Activated effector memory CD4-positive, alpha-beta T cell treated with anti-CD3 and anti-CD28 coated beads, Interleukin-2, amount 50 U/mL, for 16 hours (primary cell): ENCODE measurements at places on chromosomes 5 and 9.

GRCh38 chr9:113558632-113559502 is 95.3 kb downstream of the RGS3 start:
- peak; percentile 56 for DNase-seq

DNA sequence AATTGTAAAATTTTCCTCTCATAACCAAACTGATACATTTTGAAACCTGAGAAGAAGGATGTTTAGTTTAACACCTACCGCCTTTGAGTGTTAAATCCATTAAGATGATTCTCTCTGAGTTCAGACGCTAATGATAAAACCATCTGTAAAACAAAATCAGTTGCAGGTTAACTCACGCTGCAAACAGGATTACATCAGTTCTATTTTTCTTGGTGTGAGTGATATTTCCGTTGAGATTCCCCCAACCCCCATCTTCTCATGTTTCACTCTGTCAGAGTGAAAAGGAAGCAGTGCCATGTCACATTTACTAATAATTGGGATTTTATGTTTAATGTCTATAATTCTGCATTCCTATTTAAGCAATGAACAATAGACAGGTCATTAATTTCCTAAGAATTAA is 146.5 kb downstream of the FANCC start:
- no peak for DNase-seq

DNA sequence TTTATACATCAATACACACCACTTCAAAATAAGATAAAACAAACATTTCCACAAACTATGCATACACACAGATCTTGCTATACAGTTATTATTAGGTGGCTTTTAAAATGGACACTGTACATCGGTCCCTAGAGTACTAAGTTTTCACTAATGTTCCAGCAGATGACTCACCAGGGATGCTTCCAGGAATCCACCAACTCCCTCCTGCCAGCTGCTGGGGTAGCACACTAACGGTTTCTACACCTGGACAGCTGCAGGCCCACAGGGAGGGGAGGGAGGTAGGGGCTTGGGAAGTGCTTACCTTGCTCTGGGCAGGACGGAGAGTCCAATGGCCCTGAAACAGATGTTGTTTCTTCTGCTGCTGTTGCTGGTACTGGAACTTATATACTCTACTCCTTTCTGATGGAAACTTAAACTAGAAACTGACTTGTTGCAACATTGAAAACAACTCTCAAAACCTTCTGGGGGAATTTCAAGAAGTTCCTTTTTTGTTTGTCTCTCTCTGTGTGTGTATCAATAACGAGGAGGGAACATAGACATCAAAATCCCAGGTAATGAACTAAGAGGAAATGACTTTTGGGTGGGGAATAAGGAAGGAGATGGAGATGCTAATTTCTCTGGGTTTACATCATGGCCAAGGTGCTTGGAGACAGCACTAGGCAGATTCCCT is at the start of gene IL12B:
Gene IL12B (minus strand): TSS at position 357 of the 670 bp plus-strand sequence. CDS start 3,705 bp downstream, outside the sequence.
- no peak for DNase-seq

DNA sequence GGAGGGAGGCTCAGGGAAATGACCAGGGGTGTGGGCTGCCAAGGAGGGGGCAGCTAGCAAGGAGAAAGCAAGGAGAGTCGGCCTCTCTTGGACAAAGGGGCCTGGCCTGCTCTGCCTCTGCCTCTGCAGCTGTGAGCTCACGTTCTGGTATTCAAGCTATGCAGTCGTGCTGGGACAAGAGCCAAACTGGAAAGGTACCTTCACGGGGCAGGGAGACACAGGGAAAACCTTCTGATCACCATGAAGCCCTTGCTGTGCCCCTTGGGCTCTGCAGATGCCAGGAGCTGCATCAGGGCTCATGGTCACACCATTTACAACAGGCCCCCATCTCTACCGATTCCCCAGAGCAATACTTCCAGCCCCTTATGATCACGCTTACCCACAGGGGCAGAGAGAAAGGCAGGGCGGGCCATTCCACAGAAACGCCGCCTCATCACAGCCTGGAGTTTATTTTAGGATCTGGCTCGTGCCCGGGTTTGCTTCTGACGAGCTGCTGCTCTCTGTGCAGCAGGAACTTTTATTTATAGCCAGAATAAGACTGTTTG is 63.2 kb downstream of the PRRT1B start:
- DNase-seq = no peak

GRCh38 chr9:61671276-61671973 is 481.6 kb downstream of the SPATA31A7 start:
- peak; percentile 58 for DNase-seq

GRCh38 chr9:130433947-130434262 is 10.9 kb upstream of the ASS1 start:
- DNase-seq = no peak

DNA sequence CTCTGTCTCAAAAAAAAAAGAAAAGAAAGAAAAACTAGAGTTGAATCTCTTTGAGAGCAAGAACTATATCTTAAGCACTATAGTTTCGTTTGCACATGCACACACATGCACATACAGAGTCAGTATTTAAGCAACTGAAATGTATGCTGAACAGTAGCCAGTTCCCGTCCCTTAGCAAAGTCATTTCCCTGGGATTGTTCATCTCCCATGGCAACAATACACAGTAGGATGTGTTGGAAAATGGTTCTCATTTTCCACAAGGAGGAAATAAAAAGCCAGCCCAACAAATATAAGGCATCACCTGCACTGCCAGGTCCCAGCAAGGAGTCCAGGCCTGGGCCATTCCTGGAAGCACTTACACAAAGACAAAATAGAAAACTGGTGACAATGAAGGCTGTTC is 4.2 kb upstream of the ZNF346 start:
- no peak for DNase-seq

- no peak for DNase-seq
These were observed 130.9 kb downstream of the NMUR2 start for GRCh38 chr5:152274224-152274623.

DNA sequence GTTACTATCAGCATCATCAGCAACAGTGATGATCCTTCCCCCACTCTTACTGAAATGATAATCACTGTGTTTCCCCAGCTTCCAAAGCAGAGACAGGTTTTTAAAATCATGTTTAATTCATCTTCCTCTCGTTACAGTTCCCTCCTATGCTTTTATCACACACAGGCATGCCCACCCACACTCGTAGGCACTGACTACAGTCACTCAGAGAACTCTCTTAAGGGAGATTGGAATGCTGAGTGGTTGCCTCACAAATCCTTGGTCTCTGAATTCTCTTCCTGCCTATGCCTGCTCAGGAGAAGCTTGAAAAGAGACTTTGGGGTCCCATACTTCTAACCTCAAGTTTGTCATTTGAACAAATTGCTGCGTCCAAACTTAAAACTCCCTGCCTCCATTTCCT is 179.2 kb downstream of the FRMD3 start:
- no peak for DNase-seq

- peak; percentile 72 for DNase-seq
These were observed 102.9 kb downstream of the LIFR start for GRCh38 chr5:38453506-38453905.

GRCh38 chr9:73265876-73266275 is 114.2 kb downstream of the ANXA1 start:
- no peak for DNase-seq

GRCh38 chr9:138069731-138070456 is 192.3 kb downstream of the CACNA1B start:
- peak; percentile 30 for DNase-seq

GRCh38 chr5:93925321-93925720 is 183.9 kb upstream of the POU5F2 start:
- DNase-seq = no peak

- peak; percentile 57 for DNase-seq
These were observed 25.5 kb downstream of the EGR1 start for GRCh38 chr5:138490648-138491283.

DNA sequence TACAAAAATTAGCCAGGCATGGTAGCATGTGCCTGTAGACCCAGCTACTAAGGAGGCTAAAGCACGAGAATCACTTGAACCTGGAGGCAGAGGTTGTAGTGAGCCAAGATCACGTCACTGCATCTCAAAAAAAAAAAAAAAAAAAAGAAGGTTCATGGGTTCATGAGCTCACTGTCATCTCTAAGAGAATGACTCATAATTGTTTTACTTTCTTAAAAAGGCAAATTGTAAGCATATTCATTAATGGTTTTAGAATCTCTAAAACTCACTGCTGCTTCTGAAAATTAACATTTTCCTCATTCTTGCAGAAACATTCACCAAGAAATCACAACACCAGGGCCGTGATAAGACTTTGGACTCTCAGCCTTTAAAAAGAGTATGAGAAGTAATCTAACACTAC is 103.6 kb downstream of the GNA14 start:
- no peak for DNase-seq

- DNase-seq = no peak
These were observed 763 bp downstream of the FGD3 start for GRCh38 chr9:92948038-92948534.

- no peak for DNase-seq
These were observed 25.9 kb upstream of the PIK3R1 start for GRCh38 chr5:68189613-68190012.

GRCh38 chr5:148846930-148847329 is 20.5 kb downstream of the ADRB2 start:
- no peak for DNase-seq

DNA sequence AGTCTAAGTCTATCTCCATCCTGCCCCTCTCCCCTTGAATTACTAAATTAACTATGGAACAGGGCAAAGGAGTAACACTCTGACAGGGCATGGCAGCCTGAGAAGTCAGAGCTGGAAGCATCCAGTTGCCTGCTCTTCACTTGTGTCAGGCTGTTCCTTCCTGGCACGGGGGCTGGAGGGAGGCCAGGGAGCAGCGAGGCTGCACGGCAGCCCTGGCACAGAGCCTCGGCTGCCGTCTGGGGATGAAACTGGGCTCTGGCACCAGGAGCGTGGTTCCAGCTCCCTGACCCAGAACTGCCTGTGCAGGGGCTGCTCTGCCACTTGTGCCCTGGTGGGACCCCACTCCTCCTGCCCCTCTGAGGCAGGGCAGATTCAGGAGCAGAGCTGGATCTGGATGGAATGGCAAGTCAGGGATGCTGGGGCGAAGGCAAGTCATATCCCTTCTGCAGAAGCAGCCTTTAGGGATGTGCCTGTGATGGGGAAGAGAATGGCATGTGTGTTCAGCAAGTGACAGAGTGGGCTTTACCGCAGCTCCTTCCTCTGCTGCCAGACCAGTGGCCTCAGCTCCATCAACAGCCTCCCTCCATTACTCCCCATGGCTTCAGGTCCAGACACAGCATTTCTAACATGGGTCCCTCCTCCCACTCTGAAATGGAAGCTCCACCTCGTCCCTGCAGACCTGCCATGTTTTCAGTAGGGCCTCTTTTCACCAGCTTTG is 42.2 kb upstream of the PDE8B start:
- DNase-seq = no peak

DNA sequence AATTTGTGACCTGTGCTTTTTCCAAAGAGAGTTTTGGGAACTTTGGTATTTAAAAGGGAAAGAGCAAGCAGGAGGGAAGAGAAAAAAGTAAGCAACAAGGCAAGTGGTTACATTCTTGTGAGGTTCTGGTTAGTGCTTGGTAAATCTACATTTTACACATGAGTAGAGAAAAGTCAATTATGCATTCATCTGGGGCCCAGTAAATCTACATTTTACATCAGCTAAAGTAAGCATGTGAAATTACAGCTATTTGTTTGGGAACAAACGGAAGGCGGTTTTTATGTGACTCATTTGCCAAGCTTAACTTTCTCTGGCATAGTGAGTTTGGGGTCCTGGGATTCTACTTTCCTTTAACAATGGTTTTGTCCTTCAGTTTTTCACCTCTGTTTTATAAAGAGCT is 102.2 kb downstream of the SNX18 start:
- no peak for DNase-seq

DNA sequence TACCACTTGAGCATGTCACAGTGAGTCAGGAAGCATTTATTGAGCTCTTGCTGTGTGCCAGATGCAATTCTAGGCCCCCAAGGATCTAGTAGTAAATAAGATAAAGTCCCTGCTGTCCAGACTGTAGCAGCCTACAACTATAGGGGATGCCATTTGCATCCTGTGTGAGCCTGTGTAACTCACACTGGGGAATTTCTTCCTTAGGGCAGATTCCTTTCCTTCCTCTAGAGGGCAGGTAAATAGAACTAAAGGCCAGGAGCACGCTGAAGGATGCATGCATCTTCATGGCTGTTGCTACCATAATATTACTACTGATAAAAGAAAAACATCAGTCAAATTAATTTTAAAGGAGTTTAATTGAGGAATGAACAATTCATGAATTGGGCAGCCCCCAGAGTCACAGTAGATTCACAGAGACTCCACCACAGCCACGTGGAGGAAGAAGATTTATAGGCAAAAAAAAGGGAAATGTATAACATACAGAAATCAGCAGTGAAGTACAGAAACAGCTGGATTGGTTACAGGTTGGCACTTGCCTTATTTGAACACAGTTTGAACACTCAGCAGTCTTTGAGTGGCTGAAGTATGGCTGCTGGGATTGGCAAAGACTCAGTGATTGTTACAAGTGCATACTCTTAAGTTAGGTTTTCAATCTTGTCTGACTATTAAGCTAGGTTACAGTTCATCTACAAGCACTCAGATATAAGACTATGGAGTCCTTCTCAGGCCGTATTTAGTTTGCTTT is 98.9 kb downstream of the ACTL7B start:
- no peak for DNase-seq

DNA sequence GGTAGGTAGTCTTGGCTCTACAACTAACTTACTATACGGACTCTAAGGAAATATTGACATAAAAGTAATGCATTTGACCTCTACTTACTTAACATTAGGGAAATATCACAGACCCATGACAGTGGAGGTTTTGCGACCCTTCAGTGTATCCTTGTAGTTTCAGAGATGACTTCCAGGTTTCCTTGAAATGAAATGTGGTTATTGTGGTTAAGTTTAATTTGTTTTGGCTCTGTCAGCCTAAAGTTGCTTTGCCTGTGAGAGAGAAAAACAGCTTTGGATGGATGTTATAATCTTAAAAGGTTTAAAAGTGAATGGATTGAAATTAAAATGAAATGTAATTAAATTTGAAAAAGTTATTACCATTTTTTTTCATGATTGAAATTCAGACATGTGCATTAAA is 42.9 kb downstream of the LRRTM2 start:
- DNase-seq = no peak

- DNase-seq = no peak
These were observed 1983.0 kb upstream of the C9orf72 start for GRCh38 chr9:29556317-29556716.

DNA sequence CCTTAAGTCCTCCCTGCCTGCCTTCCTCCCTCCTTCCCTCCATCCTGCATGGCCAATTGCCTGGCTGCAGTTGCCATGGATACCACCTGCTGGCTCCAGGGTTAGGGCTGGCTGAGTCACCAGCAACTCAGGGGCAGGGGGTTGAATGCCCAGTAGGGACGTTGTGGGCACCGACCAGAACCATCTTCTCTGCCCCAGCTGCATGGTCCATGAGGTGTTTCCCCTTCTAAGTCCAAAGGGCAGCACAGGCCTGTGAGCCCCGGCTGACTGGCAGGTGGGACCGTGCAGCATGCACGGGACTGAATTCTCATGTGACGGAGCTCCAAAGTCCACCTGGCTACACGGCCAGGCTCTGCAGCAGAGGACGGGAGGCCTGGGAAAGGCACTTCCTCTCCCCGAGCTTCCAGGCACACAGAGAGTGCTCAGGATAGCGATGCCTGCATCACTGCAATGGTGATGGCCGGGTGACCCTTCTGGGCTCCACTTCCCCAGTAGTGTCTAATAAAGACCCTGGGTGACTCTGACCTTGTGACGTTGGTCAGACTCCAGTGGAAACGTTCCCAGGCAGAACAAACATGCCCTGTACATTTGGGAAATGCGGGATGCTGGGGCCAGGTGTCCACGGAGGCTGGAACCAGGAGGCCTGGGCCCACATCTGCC is 5.7 kb downstream of the ASS1 start:
- no peak for DNase-seq

- DNase-seq = no peak
These were observed 2.9 kb upstream of the OR2Y1 start for GRCh38 chr5:180742727-180743126.

- no peak for DNase-seq
These were observed 127.3 kb upstream of the BOD1 start for GRCh38 chr5:173743641-173744343.

GRCh38 chr5:73096239-73096575 is 24.2 kb upstream of the TMEM171 start:
- DNase-seq = no peak
